ENCODE measurements at places on chromosomes 1 and 21. TPM values are rescaled to one million over a fixed set of nuclear protein-coding genes. Genes with fewer than 3 reads are reported as not detected.

DNA sequence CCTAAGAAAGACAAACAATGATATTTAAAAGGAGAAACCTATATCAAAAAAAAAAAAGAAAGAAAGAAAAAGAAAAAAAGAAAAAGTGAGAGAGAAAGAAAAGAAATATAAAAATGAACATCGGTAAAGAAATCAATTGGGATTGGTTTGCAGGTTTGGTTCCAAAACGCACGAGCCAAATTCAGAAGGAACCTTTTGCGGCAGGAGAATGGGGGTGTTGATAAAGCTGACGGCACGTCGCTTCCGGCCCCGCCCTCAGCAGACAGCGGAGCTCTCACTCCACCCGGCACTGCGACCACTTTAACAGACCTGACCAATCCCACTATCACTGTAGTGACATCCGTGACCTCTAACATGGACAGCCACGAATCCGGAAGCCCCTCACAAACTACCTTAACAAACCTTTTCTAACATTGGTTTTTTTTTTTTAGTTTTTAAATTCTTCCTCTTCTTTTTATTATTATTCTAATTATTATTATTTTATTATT lies 11.7 kb downstream of the LHX9 start:
- peak; percentile 61 for DNase-seq

DNA sequence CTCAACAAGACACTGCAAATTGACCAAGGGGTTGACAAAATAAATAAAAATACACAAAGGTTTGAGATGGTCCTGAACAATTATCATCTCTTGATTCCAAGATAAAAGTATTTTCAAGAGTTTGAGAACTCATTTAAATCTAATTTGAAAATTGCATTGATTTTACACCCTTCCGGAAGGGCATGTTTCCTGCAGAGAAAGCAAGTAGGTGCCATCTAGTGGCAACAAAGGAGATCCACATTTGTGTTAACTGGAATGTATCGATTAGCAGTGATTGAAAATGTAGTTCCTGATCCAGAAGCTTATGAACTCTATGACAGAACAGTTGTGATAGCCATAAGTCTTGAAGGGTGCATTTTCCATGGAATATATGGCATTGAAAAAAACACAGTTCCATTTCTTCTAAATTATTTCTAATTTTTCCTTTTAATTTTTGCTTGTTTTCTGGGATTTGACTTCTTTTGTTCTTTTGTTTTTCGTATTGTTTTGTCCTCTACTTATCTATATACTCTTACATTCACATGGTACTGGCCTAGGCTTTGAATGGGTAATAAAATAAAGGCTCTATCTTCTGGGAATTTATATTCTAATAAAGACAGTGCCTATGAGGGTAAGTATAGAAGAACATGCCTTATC lies 143.7 kb downstream of the DNM3 start:
- peak; percentile 72 for DNase-seq

DNA sequence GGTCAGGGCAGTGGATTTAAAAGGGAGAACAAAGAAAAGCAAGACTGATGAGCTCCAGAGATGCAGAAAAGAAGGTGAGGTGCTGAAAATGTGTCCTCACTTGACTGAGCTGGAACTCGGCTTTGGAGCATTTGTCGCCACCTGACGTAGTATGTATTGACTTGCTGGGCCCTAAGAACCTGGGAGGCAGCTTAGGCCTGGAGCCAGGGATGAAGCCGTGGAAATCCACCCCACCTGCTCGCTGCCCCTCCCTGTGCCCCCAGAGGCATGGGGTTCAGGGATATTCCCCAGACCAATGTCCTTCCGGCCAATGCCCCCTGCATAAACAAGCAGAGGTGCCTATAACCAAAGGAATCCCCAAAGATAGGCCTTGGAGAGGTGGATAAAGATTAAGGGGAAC lies 14.3 kb downstream of the MRAP start:
- no peak for DNase-seq

DNA sequence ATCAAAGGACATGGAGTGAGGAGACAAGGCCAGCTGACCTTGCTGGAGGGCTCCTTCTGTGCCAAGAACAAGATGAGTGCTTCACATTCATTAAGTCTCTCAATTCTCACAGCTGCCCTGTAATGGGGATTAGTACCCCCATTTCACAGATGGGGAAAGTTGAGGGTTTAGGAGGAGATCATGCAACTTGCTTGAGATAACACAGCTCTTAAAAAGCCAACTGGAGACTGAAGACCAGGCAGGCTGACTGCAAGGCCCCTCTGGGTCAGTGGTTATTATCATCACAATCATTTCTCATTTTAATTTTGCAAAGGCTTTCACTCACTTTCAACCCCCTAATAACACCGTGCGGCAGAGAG lies 46.8 kb downstream of the GPR161 start:
- DNase-seq = no peak

The AADACL4 gene
- total RNA-seq = not detected

DNA sequence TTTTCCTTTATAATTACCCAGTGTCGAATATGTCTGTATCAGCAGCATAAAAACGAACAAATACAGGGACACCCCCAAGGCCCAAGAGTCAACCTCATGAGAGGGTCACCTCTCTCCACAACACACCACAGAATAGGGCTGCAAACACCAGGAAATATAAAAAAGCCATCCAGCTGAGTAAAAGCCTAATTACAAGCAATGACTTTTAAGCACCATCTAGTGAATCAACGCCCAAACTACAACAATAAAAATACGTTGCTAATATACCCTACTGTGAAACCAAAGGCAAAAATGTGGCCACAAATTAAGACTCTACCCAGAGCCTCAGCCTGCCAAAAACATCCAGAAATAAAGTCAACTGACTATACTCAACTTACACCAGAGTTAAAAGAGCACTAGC lies 817.9 kb upstream of the NEGR1 start:
- peak; percentile 56 for DNase-seq

The ANXA9 gene
- 1.7 TPM for total RNA-seq

- DNase-seq = peak; percentile 70
These were observed 17.6 kb downstream of the PBX1 start for GRCh38 chr1:164576291-164577271.

DNA sequence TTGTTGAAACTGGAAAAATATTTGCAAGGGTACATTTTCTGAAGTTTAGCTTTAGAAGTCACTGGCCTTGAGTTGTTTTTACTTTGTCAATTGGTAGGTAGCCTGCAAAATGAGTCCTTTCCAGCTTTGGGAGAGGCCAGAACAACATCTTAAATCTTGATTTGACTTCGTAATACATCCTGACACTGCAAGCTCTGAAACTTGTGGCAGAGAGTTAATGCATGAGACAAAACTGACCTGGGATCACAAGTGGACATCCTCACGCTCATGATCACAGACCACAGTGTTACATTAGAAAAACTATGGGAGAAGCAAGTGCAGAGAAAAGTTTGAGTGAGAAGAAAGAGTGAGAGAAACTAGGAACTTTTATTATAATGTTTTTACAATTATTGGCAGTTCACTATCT lies 550.9 kb downstream of the USP25 start:
- no peak for DNase-seq

The FCRL4 gene
- not detected for total RNA-seq

The SH2D1B gene
- not detected for total RNA-seq

DNA sequence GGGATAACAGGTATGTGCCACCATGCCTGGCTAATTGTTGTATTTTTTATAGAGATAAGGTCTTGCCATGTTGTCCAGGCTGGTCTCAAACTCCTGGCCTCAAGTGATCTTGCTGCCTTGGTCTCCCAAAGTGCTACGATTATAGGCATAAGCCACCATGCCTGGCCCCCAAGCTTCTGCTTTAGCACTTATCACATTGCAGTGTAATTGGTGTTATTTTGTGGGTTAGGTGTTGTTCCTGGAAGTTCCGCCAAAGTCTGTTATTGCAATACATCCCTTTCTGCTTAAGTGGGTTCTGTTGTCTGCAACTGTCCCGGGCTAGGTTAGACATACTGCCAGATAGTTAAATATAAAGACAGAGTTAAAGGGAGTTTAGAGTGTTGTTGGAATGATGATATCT lies 3.4 kb downstream of the ZCCHC17 start:
- no peak for DNase-seq

DNA sequence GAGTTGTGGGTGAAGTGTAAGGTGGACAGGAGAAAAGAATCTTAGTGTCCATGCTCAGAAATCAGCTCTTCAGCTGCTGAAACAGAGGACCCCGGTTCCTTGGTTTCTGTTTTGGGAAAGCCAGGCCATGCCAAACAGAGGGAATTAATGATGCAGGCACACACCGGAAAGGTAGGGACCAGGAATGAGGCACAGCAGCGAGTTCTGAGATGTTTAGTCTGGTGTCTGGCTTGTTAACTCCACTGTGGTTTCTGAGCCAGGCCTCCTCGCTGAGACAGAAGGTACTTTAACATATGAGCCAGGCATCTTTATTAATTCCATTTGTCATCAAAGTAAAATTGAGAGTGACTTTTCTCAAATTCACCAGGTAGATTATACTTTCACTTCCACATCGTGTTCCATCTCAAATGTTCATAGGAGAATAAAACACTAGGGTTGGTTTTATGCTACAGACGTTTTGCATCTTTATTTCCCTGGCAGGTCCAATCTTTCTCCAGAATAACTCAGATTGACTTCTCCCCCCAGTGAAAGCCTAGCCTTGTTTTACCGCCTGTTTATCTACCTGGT lies 23.5 kb downstream of the LRRC8D start:
- DNase-seq = no peak

GRCh38 chr1:51792864-51793263 lies 85.7 kb downstream of the NRDC start:
- no peak for DNase-seq

The AMY1B gene
- total RNA-seq = not detected

GRCh38 chr1:207826557-207827487 lies 75.0 kb downstream of the CD46 start:
- DNase-seq = no peak

The TNFRSF18 gene
- total RNA-seq = 0.58 TPM

DNA sequence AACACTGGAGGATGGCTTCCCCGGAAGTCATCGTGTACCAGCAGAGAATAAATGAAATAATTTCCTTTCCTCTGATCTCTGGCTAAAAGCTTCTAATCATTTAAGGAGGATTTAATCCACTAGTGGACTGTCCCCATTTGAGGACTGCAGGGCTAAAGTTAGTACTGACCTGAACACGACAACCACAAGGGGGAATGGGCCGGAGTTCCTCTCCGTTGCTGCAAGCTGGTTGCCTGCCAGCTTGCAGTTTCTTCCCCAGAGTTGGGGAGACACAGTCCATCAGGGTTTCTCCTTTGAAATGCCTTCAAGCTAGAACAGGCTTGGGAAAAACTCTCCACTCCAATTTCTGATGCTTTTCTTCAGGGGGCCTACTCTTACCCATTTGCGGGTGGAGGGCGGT lies 35.5 kb upstream of the NPL start:
- no peak for DNase-seq

DNA sequence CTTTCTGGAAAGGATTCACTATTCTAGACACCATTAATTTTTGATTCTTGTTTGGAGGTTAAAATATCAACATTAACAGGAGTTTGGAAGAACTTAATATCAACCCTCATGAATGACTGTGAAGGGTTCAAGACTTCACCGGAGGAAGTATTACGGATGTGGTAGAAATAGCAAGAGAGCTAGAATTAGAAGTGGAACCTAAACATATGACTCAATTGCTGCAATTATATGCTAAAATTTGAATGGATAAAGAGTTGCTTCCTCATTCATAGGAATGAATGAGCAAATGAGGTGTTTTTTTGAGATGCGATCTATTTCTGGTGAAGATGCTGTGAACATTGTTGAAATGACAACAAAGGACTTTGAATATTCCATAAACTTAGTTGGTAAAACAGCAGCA lies 77.9 kb upstream of the TNFSF4 start:
- no peak for DNase-seq

- no peak for DNase-seq
These were observed 35.5 kb downstream of the COLGALT2 start for GRCh38 chr1:184002071-184002470.

The BACE2 gene
- 6.8 TPM for total RNA-seq

- DNase-seq = no peak
These were observed 37.3 kb upstream of the IRF2BP2 start for GRCh38 chr1:234647245-234647644.

The LMOD1 gene
- 0.82 TPM for total RNA-seq

- DNase-seq = no peak
These were observed 2.4 kb downstream of the PEAR1 start for GRCh38 chr1:156895927-156896326.

GRCh38 chr1:190068304-190068703 lies 409.4 kb downstream of the BRINP3 start:
- DNase-seq = no peak

All from GM23338 (cell line).